ENCODE measurements at places on chromosomes 1 and 21. TPM values are rescaled to one million over a fixed set of nuclear protein-coding genes. Genes with fewer than 3 reads are reported as not detected.

DNA sequence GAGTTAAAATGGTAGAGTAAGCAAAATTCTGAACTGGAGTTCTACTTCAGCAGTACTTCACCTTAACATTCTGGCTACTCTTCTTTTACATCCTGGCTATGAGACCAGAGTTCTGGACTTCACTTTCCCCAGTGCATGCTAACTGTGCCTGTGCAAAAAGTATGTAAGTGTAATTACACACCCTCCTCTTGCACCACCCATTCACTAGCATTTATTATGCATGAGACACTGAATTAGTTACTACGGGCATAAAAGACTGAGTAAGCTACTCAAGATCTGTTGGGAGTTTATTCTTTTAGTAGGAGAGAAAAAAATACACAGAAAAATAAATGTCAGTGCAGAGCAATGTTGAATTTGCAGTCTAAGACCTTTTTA is 87.2 kb downstream of the GIPC2 start:
- DNase-seq = no peak

DNA sequence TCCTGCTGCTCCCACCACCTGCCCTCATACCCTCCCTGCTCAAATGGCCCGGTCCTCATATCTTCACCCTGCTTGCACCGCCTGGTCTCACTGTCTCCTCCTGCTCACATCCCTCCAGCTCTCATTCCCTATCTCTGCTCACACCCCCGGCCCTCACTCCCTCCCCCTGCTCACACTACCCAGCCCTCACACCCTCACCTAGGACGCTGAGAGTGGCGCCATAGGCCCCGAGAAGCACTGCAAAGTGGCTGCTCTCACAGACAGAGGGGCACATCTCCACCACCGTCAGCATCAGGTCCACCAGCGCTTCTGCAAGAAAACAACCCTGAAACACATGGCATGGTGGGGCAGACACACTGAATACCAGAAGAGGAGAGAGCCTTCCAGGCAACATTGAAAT is 38.6 kb downstream of the MRAP start:
- DNase-seq = no peak

- peak; percentile 70 for DNase-seq
Observed at GRCh38 chr1:21963477-21964217, 13.2 kb upstream of the CELA3B start.

DNA sequence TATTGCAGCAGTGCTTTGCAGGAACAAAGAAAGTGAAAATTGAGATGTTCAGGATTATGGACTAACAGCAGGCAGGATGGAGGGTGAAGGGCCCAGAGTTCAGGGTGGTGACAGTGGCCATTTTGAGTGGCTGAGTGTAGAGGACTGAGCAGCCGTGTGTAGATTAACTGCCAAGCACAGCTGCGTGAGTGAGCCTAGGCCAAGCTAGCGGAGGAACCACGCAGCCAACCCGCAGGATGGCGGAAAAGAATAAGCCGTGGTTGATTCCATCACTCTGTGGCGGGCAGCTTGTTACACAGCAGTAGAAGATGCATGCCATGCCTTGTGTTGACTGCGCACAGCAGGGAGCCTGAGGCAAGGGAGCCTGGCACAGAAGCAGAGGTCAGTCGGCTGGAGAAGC is 102.5 kb upstream of the KIF26B start:
- no peak for DNase-seq

DNA sequence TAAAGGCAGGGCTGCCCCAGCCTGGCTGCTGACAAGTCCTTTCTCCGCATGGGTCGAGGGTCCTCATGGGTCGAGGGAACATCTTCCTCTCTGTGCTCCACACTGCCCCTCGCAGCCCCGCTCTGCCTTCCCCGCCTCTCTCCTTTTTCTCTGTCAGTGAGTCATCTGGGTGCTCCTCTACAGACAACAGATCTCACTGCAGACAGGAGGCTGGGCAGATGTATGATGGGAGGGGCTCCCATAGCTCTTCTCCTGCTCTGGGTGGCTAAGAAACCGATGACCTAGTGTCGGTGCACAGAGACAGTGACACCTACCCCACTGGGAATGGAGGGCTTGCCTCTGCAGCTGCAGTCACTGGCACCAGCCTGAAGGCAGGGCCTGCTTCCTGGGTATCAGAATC is 5.5 kb downstream of the KCNA10 start:
- DNase-seq = no peak

DNA sequence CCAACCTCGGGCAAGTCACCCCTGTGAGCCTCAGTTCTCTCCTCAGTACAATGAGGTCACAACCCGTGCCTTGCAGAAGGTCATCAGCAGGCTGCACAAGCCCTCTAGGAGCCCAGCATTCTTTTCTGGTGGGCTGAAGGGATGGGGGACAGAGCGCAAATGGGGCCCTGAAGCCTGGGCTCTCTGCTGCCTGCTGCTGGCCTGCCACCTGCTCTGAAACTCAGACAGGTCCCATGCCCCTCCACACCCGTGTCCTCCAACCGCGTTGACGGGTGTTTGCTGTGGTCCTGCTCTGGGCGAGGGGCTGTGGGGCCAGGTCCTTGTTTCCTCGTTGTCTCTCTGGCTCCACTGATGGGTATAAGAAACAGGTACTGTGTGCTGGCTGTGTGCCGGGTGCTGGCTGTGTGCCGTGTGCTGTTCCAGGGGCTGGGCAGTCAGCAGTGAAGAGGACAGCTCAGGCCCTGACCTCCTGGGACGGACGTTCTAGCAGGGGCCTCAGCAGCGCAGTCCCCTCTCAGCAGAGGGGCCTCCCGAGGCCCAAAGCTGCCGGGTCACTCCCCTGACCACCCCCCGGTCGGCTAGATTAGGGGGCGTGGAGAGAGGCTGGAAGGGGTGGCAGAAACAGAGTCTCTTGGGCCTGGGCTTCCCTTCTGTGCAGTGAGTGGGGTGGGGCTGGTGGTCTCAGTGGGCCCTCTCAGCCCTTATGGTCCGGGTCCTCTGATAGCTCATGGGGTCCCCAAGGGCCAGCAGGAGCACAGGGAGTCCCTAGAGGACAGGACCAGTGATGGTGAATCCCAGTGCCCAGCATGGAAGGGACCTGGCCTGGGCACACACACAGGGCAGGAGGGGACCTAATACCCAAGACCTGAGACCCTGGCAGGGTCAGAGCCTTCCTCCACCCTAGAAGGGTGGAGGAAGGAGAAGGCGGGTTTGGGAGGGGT is 42.1 kb downstream of the DMRTB1 start:
- no peak for DNase-seq

The PLCH2 gene
- total RNA-seq = 2.9 TPM

DNA sequence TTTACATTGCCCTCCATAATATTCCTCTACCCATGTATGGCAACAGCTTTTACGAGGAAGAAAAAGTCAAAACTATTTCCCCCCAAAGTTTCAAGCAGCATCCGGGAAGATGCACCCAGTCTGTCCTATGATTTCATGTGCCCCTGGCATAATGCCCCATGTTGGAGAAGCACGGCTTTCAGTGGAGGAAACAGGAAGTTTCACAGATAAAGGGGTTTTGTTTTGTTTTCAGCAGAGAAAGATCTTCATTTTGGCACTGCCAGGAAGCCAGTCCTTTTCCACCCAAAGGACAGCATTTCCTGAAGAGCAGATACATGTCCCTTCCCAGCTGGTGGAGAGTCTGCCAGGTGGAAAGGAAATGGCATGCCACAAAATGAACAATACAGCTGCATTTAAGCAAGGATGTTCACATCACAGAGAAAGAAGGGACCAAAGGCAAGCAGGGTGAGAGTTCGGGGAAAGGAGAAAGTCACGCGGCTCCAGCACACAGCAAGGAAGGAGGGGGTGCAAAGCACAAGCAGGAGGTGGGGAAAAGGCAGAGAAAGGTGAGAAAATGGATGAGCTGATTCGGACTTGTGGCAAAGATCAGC is 95.3 kb upstream of the HIVEP3 start:
- DNase-seq = no peak

- no peak for DNase-seq
Observed at GRCh38 chr21:40282912-40283886, 416.0 kb downstream of the PCP4 start.

DNA sequence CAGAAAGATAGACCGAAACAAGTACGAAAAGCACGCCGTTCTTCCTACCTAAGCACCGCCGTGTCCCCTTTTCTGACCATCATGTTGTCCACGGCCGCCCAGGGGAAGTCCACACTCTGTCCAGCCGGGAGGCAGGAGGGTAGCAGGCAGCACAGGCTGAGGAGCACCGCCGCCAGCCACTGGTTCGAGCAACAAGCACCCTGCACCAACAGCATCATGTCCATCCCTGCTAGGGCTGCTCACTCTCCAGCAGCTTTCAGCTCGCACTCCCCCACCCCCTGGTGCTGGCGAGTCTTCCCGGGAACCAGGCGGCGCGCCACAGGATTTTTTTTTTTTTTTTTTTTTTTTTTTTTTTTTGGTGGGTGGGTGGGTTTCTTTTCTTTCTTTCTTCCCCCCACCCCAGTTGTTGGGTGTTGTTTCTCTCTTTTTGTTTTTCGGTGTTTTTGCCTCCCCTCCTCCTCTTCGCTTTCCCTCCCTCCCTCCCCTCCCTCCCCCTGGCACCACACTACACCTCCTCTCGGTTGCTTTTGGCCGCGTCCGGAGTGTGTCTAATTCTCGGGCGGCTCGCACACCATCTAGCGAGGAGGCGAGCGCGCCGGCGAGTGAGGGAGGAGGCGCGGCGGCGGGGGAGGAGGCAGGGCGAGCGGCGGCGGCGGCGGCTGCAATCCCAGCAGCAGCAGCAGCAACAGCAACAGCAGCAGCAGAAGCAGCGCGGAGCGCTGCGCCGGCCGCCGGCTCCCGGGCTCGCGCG is at the start of gene NEGR1:
NEGR1 (minus strand) TSS at position 269 of the 751 bp plus-strand sequence.
- peak; percentile 48 for DNase-seq

DNA sequence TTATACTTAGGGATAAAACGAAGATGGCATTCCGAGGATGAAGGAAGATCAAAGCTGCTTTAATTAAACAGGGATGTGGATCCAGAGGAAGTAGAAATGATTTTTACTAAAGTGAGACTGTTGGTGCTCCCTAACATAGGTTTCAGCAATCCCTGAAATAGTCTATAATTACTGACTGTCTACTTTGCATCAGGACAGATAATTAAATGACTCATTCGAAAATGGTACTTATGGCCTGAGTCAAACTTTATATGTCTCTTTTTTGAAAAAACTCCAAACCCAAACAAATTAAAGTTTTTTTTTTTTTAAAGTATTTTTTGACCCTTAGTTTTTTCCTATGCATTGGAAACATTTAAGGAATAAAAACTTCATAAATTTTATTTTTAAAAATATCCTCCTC is 90.3 kb downstream of the LYST start:
- DNase-seq = no peak

DNA sequence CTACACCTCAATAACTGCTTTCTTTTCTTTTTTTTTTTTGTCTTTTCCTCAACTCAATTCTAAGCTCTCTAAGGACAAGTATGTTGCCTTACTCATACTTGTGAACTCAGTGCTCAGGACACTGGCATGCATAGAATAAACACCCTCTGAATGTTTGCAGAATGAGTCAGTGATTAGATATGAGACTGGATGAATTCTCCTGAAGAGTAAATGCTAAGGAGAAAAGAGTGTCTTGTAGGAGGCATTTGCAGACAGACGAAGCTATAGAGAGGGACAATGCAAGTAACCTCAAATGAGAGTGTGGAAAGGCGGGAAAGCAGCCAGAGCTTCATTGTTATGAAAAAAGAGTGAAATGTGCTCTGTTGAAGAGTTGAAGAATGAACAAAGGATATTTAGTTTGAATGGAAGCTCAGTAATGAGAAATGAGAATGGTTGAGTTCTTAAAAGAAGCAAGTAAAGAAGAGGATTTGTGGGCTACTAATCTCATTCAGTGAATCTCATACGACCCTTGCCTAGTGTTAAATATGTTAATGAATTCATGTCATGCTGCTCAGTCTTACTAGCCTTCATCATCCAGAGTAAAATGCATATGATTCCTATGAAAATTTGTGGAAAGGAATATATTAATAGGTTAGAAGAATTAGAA is 166.1 kb upstream of the DPYD start:
- DNase-seq = no peak

DNA sequence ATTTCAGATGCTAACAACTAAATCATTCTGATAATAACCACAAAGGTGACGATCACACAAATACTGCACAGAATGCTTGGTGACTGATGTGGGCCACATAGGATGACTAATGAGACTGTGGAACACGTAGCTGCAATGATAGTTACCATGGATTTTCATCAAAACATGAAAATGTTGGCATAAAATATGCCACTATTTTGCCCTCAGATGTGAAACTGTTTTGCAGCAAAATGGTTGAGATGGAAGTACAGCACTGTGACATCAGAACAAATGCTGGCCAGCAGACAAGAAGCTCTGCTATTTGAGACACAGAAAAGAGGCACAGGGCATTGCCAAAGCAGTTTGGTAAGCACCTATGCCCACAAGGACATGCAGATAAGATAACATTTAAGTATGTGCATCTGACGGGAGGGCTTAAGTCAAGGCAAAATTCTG is 83.8 kb downstream of the NIBAN1 start:
- DNase-seq = no peak

- DNase-seq = no peak
Observed at GRCh38 chr1:65092691-65093090, 55.3 kb upstream of the AK4 start.

The FOXD3 gene
- total RNA-seq = not detected

GRCh38 chr1:155389826-155390225 is 69.1 kb downstream of the RUSC1 start:
- no peak for DNase-seq

The CFAP74 gene
- total RNA-seq = not detected

- no peak for DNase-seq
Observed at GRCh38 chr1:79133774-79134364, 127.3 kb upstream of the ADGRL4 start.

DNA sequence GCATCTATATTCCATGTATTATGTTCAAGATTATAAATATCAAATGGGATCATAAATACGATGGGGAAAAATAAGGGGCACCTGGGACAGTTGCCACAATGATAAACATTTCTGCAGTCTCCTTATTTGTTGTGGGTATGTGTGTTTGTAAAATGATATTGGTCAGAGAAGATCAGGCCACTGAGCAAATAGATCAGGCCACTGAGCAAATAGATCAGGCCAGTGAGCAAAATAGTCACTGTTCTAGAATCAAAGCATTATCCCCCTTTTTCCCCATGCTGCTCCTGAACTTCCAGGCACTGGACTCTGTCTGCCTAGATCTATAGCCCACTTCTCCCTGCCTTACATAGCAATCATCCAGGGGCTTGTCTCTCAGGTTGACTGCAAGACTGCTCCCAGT is 599.8 kb upstream of the USP24 start:
- no peak for DNase-seq

DNA sequence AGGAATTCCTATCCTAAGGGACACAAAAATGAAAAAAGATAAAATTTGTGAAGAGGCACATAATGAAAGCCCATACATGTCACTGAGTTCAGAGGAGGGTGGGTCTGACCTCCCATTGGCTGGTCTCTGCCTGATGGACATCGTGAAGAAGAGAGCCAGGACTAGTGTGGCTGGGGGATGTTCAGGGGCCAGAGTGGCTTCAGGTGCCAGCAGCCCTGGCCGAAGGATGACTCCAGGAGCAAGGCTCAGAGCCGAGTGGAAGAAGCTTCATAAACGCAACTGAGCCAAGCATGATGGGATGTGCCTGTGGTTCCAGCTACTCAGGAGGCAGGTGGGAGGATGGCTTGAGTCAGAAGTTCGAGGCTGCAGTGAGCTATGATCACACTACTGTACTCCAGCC is 56.9 kb upstream of the ATP5PO start:
- no peak for DNase-seq

The HTR1D gene
- total RNA-seq = not detected

The AK4 gene
- 108 TPM for total RNA-seq
